ENCODE measurements at places on chromosomes 6 and 20. TPM values are rescaled to one million over a fixed set of nuclear protein-coding genes. Genes with fewer than 3 reads are reported as not detected.

DNA sequence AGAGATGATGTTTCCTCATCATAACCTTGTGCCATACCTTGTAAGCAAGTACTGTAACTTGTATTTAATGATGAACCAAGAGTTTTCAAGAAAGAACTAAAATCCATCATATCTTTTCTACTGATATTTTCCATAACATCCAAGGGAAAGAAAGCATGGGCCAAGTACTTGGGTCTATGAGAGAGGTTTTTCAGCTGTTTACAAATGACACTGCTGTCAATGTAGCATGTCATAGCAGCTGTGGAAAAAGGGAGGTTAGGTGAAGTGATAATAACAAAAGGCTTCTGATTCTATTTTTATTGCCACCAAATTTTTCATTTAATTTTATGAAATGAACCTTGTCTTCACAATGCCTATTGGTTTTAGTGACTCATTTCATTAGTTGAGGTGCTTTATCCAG lies 482.3 kb downstream of the LMBRD1 start:
- no peak for DNase-seq

The CNPY3 gene
- total RNA-seq: 35.9 TPM

The SNAP25 gene
- total RNA-seq: 19.6 TPM

The MAPK13 gene
- total RNA-seq: 10.9 TPM

The SLC25A27 gene
- 47.2 TPM for total RNA-seq

The SMLR1 gene
- not detected for total RNA-seq
